ENCODE measurements at places on chromosomes 2 and 18.

GRCh38 chr2:121776361-121776760 lies 20.9 kb downstream of the TSN start:
- DNase-seq: no peak

DNA sequence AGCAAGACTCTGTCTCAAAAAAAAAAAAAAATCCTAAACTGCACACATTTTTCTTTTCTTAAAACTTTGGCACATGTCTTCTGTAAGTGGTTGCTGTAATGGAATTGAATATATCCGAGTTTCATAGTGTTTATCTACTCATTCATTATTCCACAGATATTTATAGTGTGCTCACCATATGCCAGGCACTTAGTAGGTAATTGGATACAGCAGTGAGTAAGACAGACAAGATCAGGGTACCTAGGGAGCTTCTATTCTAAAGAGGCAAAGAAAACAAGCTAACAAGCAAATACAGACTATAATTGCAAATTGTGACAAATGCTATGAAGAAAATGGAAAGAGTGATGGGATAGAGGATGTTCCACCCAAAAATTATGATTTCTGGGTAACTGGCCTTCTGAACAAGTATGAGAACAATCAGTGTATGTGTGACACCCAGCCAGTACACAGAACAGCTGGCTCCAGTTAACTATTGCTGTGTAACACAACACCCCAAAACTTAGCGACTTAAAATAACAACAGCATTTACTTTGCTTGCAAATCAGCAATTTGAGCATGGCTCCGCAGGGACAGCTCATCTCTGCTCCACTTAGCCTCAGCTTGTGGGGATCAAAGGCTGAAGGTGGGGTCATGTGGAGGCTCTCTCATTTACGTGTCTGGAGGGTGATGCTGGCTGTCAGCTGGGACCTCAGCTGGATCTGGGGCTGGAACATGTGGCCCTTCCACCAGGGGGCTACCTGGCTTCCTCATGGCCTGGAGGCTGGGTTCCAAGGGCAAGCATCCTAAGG lies 224.9 kb downstream of the INSIG2 start:
- no peak for DNase-seq

- no peak for DNase-seq
Observed at GRCh38 chr18:75422341-75422910, 5.1 kb downstream of the SMIM21 start.

DNA sequence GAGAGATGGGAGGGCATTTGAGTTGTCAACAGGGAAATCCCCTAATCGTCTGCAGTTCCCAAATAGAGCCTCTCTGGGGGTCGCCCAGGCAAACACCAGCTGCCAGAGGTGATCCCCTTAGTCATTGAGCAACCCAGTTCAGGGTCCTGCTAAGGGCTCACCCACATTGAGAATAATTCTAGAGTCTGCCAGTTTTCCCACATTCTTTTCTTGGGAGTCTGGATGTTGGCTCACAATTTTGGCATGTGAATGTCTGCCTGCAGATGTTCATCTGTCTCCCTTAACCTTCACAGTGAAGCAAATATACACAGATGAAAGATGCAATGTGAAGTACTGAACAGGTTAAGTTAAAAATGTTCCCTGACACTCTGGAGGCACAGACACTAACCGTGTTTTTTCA lies 11.4 kb upstream of the SMIM21 start:
- DNase-seq: no peak

GRCh38 chr18:6943143-6943542 lies 174.5 kb downstream of the LAMA1 start:
- DNase-seq: no peak

GRCh38 chr2:119638685-119639554 lies 40.1 kb upstream of the TMEM177 start:
- DNase-seq: no peak

GRCh38 chr2:52343706-52344266 lies 1311.9 kb upstream of the NRXN1 start:
- DNase-seq: no peak
